ENCODE measurements at places on chromosomes 6 and 20.

GRCh38 chr20:34199183-34199582 lies 42.0 kb upstream of the ASIP start:
- DNase-seq = peak; percentile 77

DNA sequence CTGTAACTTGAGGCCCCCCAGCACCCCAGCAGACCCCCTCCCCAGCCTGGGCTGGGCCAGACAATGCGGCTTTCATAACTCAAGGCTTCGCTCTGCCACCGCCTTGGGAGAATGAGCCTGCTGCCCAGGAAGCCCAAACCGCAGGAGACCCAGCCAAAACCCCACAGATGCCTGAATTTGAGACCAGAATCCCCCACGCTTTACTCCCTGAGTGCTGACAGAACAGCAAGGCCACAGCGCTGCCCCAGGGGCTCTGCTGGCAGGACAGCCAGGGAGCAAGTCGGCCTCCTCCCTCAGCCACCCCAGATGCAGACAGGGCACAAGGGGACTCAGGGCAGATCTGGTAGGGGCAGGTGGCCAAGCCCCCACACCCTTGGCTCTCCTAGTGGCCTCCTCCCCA lies 2.2 kb downstream of the MDFI start:
- no peak for DNase-seq

DNA sequence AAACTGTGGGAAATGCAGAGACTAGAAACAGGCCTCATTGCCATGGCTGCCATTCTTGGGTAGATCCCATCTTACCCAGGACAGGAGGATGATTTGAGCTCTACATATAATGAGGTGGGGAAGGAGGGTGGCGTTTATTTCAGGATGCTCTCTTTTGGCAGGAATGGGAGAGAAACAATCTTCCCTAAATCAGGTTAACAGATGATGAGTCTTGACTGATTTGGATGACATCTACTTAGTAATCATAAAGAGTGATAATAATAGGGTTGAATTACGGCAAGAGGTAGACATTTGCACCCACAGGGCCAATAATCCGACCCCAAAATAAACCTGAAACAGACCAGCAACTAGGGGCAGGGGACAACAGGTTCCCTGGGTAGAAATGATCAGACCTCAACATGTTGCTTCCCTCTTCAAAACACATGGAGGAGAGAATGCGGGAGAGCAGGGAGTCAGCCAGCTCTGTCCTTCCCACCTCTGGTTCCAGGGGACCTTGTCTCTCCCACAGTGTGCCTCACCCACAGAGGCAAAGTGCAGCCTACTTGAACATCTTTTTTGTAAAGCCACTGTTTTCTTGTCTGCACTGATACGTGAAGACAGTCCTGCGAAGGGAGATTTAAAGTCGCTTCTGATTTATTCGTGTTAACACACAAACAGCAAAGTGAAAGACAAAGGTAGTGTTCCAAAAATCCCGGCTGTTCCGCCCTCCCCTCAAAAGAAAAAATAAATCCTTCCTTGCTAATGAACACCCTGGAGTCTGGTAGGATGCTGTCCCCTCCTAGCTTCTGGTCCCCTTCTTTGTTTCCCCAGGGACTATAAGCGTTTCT lies 3.9 kb downstream of the FOXQ1 start:
- no peak for DNase-seq

GRCh38 chr6:33288141-33288920 lies 708 bp downstream of the WDR46 start:
- DNase-seq = no peak

DNA sequence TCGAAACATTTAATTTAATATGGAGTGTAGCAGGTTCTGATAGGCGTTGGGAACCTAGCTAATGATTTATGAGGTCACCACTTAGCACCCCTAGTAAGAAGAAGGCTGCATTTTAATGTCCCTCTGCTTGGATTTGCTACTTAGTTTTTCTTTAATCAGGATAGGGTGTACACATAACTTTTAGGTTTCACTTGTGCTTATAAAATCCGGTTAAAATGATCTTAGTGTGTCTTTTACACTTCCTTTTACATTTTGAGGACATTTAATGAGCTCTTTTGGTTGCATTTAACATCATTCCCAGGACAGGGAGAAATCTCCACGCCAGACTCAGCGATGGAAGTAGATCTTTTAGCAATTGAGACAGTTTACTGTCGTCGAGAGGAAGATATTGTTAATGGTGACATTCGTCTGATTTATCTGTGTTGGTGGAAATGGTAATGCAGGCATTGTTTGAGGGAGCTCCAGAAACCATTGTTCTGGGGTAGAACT lies 5.6 kb downstream of the TFAP2A start:
- no peak for DNase-seq

GRCh38 chr20:60064554-60065196 lies 106.5 kb downstream of the CDH26 start:
- DNase-seq = no peak

DNA sequence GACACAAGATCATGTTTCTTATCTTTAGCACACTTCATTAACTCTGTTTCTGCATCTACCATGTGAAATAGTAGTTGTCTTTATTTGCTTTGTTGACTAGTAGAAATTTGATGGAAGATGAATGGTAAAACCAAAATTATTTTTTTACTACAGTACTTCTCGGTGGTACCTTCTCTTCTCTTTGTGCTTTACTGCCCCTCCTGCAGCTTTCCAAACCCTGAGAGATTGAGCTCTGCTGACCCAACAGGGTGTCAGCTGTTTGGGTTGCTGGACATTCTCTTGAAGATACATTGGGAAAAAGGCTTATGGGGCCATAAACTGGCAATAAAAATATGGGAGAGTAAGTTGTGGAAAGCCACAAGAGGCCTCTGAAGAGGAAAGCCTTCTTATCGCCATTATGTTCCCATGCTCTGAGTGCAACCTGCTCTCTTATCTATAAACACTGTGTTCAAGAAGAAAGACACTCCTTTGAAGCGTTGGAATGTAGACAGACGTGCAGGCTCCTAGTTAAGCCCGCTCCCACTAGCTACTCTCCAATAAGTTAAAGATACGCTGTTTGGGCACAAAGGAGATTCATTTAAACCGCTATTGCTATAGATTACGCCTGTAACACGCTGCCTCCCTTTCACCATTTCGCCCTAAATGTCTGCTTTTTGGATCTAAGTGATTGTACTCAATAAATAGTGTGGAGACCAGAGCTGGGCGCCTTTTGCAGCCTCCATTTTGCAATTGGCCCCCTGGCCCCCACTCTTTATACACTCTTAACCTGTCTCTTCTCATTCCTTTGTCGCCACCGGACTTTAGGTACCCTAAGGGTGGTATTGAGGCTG lies 60.1 kb upstream of the PRSS16 start:
- no peak for DNase-seq

GRCh38 chr20:14313341-14314020 lies 23.9 kb downstream of the FLRT3 start:
- no peak for DNase-seq

DNA sequence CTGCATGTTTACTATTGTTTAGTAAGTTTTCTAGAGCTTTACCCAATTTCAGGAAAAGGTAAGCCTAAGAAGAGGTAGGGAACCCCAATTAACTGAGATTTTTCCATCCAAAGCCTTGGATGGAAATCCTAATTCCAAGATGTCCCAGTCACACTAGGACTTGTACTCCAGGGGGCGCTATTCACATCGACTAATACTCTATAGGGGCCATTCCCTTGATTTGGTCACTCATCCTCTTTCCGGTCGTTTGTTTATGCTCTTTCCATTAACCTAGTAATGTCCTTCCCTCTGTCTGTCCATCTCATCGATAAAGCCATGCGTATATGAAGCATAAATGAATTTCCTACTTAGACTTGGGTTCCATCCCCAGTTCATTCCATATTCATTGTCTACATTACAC lies 80.8 kb upstream of the FUCA2 start:
- peak; percentile 16 for DNase-seq

DNA sequence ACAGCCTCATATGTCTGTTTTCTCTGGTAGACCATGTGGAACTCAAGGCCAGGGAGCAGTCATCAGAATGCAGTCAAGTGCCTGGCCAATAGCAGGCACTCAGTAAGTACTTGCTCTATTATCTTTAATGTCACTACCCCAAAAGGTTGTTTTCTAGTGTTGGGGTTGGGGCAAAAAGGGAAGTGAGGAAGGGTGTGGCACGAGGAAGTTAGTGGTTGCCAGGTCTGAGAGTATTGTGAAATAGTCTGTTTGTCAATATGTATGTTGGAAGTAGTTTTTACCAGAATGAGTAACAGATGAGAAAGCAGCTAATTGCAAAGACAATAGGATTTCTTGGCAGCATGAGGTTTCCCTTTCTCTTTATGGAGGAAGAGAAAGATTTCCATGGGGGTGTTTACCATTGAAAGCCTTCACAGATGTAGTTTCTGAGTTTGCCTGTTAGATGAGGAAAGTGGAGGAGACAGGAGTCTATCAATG lies 59.5 kb upstream of the ARMH2 start:
- peak; percentile 67 for DNase-seq

DNA sequence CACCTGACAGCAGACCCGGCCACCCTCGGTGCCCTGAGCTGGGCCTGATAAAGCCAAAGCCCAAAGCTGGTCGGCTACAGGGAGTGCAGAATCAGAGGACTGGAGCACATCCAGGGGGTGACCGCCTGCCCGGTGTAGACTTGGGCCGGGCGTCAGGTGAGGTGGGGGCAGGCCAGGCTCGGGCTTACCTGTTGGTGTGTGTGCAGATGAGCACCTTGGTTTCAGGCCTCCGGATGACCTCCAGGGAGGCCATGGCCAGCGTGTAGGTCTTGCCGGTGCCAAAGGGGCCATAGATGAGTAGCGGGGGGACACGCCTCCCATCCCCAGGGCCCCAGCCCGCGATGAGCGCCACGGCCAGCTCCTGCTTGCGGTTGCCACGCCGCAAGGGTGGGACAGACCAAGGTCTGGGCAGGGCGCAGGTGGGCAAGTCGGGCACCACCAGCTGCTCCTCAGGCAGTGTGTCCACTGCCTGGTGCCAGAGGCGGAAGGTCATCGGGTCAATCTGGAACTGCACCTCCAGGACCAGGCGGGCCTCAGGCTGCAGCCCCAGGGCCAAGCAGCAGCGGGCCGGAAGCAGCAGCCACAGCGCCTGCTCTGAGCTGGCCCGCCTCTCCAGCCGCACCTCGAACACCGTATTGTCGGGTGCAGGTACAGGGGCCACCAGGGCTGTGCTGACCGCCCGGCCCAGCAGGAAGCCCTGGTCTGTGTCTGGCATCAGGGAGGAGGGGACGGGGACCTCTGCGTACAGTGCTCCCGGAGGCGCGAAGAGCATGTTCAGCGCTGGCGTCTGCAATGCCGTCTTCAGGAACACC lies 5.7 kb downstream of the HELZ2 start:
- DNase-seq = peak; percentile 48

GRCh38 chr6:46509063-46509462 lies 17.8 kb upstream of the RCAN2 start:
- DNase-seq = no peak

DNA sequence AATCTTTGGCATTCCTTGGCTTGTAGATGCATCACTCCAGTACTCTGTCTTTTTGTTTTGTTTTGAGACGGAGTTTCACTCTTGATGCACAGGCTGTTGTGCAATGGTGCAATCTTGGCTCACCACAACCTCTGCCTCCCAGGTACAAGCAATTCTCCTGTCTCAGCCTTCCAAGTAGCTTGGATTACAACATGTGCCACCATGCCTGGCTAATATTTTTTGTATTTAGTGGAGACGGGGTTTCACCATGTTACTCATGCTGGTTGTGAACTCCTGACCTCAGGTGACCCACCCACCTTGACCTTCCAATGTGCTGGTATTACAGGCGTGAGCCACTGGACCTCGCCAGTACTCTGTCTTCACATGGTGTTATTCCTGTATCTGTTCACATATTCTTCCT lies 35.8 kb upstream of the LGSN start:
- DNase-seq = no peak

DNA sequence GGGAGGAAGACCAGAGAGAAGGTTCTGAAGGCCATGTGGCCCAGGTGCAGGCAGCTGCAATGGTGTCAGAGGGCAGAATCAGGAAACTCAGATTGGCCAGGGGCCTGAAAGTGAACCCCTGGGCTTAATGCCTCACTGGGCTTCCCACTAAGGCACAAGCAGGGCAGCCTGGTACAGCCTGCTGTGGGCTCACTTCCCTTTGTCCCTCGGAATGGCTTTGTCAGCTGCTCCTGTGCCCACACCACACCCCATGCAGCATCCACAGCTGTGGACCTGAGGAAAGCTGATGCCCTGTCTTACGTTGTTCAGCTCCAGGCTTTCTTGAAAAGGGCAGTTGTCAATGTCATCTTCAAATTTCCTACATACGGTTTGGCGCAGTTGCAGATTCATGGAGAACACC lies 2.4 kb downstream of the CST9 start:
- DNase-seq = peak; percentile 54

DNA sequence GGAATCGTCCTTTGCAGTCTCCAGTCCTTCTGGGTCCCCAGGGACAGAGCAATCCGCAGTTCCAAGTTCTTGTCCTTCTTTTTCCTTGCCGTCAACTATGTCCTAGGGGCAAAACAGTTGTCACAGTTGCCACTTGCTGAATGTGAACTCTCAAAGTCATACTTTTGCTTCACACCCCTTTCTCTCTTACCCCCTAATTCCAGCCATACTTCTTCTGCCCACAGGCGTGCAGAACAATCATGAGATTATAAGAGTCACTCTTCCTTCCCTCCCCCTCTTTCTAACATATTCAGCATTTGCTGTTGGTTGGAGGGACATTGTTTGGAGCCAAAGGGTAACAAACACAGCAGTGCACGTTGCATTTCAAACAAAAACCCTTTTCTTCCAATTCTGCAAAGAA lies 74.4 kb downstream of the BCAS1 start:
- no peak for DNase-seq

DNA sequence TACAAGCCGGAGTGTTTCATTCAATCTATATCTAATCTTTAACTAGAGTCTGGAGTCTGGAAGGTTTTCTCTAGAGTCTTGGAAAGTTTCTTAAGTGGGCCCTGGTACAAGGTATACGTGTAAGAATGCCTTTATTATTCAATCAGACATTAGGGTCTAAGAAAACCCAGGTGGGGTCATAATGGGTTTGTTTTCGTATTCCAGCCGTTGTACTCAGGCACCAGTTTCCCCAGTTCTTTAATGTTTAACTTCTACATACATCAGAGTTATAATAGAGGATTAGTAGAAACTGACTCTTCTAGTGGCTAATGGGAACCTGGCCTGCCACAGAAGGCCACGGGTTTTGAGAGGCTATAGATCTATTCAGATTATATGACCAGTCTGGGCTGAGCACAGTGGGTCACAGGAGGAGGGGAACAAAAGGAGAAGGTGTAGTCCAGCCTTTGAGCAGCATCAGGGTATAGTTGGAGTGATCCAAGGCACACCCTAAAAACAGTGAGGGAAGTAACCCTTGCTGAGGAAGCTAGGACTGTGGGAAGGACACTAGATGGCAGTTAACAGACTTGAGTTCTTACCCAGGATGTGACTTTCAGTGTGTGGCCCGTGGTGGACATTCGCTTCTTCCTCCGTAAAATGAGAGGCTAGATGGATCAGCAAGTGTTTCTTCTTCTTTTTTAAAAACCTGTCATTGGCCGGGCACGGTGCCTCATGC lies 15.5 kb downstream of the FAM83B start:
- no peak for DNase-seq
